ENCODE measurements at places on chromosomes 4 and X.

GRCh38 chr4:3532751-3533422 lies 665 bp upstream of the LRPAP1 start:
- DNase-seq: no peak

GRCh38 chrX:39859991-39860861 lies 237.5 kb downstream of the BCOR start:
- DNase-seq: peak; percentile 69

GRCh38 chr4:77187322-77187721 lies 30.3 kb downstream of the CCNG2 start:
- no peak for DNase-seq

- no peak for DNase-seq
Measured at GRCh38 chr4:182065255-182065654, 177.9 kb upstream of the TENM3 start.

- DNase-seq: no peak
Measured at GRCh38 chr4:4631150-4631549, 89.3 kb upstream of the STX18 start.

DNA sequence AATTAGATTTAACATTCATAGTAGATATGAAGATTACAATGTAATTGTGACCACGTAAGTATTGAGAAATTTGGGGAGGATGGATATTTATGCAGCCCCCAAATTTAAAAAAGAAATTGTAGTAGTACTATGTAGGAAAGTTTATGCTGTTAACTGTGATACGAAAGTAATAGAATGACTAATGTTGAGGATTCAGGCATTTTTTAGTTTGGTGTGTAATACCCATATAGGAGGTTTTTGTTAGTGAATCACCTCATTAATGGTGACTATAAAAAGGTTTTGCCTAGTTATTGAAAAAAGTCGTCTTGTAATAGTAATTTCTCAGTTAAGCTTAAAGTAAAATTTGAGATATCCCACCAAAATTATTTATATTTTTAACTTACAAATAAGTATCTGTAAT lies 67.2 kb downstream of the SMARCAD1 start:
- peak; percentile 53 for DNase-seq

DNA sequence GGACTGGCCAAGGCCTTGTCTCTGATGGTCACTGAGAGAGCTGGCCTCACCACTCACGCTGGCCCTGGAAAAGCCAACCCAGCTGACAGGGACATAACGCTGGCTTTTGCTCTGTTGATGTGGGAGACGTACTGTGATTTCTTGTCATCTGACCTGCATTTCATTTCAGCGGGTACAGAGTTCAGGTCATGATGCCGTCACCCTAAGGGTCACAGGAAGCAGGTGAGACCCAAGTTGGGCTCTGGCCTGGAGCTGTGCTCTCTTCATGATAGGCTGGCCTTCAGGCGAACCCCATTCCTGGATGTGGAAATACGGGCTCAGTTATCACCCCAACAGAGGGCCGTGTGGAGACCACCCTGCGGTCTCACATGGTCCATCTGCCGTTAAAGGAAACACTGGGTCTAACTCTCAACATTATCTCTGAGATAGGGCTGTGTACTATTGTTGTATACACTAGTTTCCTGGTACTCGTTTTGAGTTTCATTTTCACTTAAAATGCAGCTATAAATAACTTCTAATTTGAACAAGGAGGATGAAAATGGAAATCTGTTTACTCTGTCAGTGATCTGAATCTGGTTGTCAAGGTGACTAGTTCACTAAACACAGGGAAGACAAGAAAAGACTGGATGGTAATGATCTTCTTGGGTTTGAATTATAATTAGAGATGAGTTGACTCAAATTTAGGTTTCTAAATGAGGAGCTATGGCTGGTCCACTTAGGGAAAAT lies 89.1 kb downstream of the TBC1D9 start:
- DNase-seq: no peak

- DNase-seq: peak; percentile 76
Measured at GRCh38 chr4:52588771-52589591, 70.1 kb downstream of the USP46 start.
